ENCODE measurements at places on chromosomes 6 and 20.

DNA sequence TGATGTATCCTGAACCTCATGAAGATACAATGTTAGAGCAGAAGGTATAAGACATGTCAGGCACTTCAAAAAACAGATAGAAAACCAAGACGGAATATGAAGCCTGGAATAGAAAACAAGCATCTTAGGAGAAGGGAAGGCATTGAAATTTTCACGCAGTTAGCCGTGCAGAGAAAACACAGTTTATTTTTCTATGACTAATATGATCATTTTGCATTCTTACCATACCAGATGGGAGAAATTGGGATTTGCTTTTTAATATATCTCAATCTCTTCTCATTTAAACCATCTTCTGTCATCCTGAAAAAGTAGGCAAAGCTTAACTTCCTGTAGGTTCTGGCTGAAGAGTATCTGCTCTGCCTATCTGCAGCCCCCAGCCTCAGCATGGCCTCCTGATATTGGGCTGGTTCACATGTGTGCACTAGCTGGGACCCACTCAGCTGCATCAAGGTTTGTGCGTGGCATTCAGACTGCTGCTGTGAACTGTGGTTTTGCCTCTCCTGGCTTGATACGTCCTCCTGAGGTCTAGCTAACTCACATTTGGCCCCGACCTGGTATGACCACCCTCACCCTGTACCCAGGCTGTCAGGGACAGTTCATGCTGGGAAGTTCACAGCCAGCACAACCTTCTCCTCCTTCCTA is 392.5 kb upstream of the SASH1 start:
- DNase-seq, result no peak

DNA sequence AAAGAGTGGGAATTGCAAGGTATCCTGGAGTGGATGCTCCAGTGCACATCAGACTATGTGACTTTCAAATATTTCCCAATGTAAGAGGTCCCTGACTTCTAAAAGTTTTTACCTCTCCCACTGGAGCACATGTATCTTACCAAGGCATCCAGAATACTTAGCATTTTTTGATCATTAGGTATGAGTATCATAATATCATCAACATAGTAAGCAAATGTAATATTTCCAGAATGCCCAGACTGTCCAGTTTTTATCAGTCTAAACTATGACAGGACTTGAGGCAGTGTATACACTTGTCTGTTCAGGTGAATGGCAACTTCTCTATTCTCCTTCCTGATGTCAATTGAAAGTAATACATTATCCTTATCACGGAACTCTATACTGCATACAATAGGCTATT is 924.6 kb upstream of the GJE1 start:
- DNase-seq, result no peak

GRCh38 chr20:19404826-19405225 is 192.4 kb downstream of the SLC24A3 start:
- no peak for DNase-seq

GRCh38 chr20:24389686-24390085 is 79.7 kb upstream of the SYNDIG1 start:
- peak; percentile 77 for DNase-seq

- DNase-seq, result no peak
Observed at GRCh38 chr6:31125162-31125561, 4.9 kb upstream of the CDSN start.

- DNase-seq, result no peak
Observed at GRCh38 chr20:58614366-58614765, 36.7 kb upstream of the STX16 start.

- DNase-seq, result no peak
Observed at GRCh38 chr6:20712011-20712410, 177.8 kb downstream of the CDKAL1 start.

GRCh38 chr20:43744151-43744611 is 17.4 kb upstream of the GTSF1L start:
- no peak for DNase-seq

DNA sequence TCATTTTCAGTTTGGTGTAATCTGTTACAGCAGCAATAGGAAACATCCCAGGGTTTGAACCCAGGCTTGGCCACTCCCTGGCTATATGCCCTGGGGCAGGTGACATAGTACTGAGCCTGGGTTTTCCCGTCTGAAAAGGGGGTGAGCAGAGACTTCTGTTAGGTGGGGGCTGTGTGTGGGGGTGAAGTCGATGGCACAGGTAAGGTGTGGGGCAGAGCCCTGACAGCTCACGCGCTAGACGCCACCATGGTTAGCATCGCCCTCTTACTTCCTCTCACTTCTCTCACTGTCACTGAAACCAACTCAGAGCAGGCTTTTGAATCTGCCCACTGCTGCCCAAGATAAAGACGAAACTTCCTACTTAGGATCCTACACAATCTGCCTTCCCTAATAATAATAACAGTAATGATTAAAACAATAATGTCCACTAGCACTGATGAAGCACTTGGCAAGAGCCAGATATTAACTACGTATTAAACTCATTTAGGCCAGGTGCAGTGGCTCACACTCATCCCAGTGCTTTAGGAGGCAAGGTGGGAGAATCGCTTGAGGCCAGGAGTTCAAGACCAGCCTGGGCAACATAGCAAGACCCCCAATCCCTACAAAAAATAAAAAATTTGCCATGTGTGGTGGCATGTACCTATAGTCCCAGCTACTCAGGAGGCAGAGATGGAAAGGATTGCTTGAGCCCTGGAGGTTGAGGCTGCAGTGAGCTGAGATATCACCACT is 117.9 kb upstream of the PTPN1 start:
- DNase-seq, result no peak

- DNase-seq, result no peak
Observed at GRCh38 chr6:162178666-162179065, 548.9 kb downstream of the PRKN start.

- no peak for DNase-seq
Observed at GRCh38 chr6:75791881-75792280, 42.8 kb downstream of the MYO6 start.

- no peak for DNase-seq
Observed at GRCh38 chr6:168299541-168300511, 19.8 kb downstream of the DACT2 start.

DNA sequence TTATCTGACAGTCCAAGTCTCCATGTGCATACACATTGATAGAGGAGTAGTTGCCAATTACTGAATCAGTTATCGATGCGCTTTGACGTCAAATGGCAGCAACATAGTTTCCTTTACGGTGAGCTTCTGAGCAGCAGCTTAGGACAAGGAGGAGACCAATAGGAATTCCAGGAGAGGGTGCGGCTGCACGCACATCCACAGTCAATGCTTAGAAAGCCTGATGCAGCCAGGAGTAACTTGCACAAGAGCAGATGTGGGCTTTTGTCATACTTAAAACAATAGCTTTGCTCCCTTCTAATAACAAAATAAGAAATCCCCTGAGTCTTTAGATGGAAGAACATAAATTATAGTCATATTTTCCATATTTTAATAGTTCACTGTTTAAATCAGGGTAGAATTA is 442.1 kb downstream of the BCKDHB start:
- DNase-seq, result no peak

- no peak for DNase-seq
Observed at GRCh38 chr6:74953708-74954107, 252.1 kb downstream of the COL12A1 start.

GRCh38 chr6:78199044-78199443 is 546.2 kb downstream of the MEI4 start:
- no peak for DNase-seq

GRCh38 chr6:31465718-31466117 is 32.2 kb upstream of the MICB start:
- no peak for DNase-seq

DNA sequence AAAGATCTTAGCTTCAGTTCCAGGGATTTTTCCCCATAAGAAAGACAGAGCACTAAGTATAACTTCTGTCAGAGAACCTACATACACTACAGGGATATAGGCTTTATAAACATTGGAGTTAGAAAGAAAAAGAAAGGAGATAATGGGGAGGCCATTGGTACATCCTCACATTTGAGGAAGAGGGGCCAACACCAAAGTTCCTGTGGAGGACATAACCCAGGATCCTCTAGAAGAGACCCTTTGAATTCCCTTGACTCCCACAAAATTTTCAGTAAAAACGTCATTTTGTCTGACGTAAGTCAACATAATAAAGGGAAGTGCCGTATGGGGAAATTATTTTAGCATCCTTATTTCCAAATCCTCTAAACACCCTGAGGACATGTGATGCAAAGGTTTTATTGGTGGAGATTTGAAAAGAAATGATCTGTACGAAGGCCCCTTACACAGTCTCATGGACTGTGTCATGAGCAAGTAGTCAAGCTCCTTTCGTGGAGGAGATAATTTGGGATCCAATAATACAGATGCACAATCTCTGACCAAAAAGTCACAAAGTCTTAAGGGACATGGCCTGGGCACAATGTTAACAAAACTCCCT is 33.2 kb downstream of the HLA-DRA start:
- no peak for DNase-seq

- no peak for DNase-seq
Observed at GRCh38 chr20:22348010-22348409, 236.4 kb downstream of the FOXA2 start.

GRCh38 chr6:39910164-39910563 is 24.1 kb downstream of the MOCS1 start:
- no peak for DNase-seq

- DNase-seq, result no peak
Observed at GRCh38 chr6:39777218-39777617, 15.0 kb upstream of the DAAM2 start.

- no peak for DNase-seq
Observed at GRCh38 chr20:59821788-59822187, 111.6 kb downstream of the SYCP2 start.

- no peak for DNase-seq
Observed at GRCh38 chr6:93523365-93523764, 104.0 kb upstream of the EPHA7 start.

GRCh38 chr6:138485005-138485545 is 14.2 kb downstream of the NHSL1 start:
- no peak for DNase-seq

DNA sequence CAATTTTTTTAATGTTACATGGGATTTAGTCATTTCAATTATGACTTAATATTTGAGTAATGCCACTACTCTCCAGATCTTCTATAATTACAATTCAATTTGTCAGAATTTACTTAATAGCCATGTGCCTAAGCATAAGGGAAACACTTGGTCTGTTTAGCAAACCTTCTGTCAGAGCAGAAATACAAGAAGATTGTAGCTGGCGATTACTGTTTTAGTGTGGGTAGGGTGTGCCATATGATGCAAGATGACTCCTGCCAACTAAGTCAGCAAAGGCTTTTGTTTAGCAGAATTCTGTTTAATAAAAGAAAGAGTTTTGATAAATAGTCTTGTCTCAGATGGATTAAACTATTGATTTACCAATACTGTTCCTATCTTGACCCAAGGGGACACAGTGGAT is 455.4 kb downstream of the RNF144B start:
- DNase-seq, result no peak

GRCh38 chr6:159997498-159998101 is 28.7 kb downstream of the IGF2R start:
- DNase-seq, result no peak

DNA sequence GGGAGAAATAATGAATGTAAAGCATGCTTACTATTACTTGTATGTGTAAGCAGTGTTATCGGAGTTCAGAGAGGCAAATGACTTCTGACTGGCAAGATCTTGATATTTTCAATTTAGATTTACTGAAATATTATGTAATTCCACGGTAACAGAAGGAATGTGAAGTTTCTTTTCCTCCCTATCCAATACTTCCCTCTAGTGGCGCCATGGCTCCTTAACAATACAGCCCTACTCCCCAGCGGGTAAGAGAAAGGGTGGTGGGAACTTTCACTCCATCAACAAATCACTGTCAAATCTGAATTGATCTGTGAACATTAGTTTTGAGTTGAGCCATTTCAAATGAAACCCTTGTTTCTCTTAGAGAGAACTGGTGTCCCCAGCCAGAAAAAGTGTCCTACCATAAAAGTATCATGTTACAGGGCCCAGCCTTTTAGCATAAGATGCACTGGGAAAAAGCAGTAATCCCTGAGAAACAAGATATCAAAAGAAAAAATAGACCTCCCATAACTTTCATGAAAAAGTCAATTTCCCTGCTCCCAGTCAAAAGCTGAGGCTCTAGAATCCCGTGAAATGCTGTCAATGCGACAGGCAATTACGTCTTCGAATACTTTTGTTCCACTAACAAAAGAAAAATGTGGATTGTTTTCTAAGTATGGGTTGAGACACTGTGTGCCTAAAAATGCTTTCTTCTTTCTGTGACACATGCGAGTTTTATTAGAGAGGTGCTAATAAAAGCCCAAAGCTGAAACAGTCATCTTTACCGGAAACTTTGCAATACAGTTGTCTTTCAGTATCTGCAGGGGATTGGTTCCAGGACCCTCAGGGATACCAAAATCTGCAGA is 12.9 kb downstream of the COX7A2 start:
- DNase-seq, result no peak

DNA sequence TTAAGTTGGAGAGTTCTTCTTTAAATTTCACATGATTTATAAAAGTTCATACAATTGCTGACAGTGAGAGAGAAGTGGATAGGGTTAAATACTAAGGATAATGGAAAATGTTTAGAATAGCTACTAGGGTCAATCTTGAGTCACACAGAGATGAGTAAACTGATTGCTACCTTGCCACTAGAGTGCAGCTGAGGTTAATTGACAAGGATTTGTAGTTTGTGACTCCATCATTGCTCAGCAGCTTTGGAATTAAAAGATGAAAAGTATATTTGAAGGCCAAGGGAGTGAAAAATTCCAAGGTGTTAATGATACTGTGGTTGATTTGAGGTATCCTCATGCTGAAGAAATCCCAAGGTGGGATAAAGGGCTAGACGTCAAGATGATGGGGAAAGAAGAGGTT is 524.0 kb downstream of the UTRN start:
- no peak for DNase-seq

DNA sequence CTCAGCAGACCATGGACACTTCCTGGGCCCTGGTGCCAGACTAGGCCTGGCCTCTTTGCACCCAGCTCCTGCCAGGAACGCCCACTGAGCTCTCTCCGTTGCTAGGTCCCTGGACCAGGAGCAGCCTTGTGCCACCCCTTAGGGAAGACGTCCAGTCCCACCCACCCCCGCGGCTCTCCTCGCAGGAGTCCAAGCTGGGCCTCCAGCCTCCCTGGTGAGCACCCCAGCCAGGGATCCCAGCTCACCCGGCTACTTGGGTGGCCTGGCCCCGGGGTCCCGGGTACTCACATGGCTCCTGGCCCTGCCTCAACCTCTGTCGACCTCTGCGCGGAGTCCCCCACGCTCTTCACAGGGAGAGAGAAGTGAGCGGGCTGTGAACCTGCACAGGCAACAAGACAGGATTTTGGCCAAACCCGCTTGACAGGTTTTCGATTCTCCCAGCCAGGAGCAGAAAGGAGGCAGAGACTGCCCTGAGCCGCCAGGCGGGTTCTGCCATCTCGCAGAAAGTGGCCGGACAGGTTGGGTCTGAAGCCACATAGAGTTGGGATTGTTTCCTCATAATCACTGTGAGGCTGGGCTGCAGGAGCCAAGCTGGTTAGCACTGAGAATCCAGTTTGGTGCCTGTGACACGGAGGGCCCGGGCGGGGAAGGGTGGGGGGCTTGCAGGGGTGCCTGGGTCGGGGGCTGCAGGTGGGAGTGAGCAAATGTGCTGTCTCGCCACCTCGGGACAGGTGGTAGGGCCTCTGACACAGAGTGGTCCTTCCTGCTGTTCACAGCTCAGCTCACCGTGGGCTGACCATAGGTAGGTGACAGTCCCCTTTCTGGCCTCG is at the start of gene RBBP8NL:
Gene RBBP8NL, minus strand, starts transcription at position 368 of the 830 bp plus-strand sequence. CDS start 7,892 bp downstream, outside the sequence.
- DNase-seq, result no peak

- DNase-seq, result no peak
Observed at GRCh38 chr6:38269461-38270172, 370.1 kb downstream of the BTBD9 start.

Measured in activated CD8-positive, alpha-beta T cell treated with anti-CD3 and anti-CD28 coated beads, Interleukin-2, amount 10 ng/mL, durations not matched to agents 7 days and 5 days (primary cell).